ENCODE measurements at places on chromosomes 7 and 10.

GRCh38 chr7:73716318-73716890 is 3.1 kb downstream of the STX1A start:
- DNase-seq: no peak

DNA sequence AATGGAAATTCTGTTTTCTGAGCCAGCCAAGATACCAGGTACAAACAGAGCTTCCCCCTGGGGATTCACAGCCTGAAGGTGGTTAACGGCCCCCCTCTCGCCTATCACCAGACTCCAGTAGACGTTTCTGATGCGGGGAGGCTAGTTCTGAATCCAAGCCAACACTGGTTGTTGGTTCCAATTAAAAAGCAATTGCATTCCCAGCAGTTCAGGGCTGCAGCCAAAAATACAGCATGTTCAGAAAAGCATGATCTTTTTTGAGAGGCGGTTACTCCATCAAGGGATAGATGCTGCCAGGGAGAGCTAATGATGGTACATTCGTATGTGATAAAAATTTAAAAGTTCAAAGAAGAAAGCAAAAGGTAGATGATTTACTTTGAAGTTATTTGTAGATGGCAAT is 481.0 kb downstream of the GALNT17 start:
- DNase-seq: no peak

DNA sequence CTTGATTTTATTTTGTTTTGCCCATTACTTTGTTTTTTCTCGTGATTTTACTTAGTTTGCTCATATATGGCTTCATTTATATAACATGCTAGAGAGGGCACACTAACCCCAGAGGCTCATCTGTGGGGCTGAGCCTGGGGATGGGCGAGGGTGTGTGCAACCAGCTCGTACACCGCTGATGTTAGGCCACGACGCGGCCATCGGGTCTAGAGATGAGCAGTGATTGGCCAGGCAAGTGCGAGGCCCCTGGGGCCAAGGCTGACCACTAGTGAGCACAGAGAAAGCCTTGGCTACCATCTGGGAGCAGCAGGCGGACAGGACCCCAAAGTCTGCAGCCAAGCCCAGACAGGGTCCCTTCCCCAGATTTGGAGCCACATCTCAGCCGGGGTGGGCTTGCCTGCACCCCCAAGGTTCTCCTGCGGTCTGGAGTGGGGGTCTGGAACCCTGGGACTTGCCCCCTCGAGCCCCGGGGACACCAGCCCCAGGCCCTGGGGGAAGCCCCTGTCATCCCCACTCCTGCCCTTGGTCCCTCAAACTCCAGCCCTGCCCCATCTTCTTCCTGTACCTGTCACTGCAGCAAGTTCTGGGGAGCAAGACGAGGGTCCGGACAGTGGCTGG is 3.7 kb downstream of the FUOM start:
- DNase-seq: no peak

DNA sequence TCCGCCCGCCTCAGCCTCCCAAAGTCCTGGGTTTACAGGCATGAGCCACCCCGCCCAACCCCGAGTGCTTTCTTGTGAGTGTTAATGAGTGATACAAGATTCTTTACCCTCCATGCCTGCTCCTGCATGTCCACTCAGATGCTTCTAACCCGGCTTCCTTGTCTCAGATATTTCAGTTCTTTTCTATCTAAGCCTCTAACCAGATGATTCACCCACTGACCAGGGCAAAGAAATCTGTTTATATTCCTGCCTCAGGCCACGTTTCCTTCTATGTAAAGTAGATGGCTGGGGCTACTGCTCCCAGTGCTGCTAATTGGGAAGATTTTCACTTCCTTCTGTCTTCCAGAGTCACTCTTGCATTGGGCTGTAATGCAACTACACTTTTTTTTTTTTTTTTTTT is 395.1 kb upstream of the ANKRD30A start:
- DNase-seq: no peak

DNA sequence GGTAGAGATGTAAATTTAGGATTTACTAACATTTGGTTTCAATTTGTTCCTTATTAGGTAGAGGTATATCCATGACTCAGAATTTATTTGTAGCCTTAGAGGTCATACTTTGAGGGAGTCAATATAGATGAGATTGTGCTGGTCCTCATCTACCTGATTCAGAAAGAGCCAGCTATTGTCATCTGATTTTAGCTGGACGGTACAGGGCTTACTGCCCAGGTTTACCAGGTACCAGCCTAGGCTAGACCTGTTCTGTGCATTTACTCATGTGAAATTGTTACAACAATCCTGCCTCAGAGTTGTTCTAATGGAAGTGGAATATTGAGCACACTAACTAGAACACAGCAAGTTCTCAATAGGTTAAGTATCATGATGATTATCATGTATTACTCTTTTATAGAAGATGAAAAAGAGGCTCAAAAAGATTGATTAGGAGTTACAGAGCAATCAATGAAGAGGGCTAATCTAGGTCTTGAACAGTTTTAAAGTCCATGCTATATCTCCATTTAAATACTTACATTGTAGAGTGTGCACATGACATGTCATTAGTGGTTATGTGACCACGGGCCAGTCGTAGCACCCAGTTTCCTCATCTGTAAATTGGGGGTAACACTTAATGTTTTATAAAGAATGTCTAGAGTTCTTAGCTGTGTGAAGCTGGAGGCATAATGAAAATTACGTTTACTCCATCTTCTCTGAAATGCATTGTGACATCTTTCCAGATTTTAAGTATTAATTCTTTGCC is 42.1 kb downstream of the TRIM24 start:
- no peak for DNase-seq

DNA sequence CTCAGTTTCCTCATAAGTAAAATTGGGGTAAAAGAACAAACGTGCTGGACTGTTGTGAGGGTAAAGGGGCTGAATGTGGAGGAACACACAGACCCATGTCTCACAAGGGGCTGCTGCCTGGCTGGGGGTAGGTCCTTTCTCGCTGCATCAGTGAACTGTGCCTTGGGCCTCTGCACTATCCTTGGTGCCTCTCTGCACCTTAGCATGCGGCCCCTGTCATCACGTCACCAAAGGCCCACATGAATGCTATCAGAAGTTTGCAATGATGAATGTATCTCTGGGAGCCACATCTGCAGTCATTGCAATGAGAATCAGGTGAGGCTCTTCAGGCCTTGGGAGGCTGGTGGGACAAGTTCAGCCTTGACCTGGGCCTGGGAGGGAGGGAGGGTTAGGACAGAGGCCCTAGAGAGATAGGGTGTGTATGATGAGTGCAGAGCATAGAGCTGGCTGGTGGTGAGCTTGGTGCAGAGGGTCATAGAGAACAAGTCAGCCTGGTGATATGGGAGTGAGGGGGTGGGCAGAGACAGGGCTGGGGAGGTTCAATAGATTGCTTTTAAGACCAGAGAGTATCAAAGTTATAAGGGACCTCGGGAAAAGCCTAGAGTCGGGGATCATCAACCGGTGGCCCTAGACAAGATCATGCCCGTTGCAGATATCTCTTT is 308.4 kb downstream of the RPS24 start:
- no peak for DNase-seq

DNA sequence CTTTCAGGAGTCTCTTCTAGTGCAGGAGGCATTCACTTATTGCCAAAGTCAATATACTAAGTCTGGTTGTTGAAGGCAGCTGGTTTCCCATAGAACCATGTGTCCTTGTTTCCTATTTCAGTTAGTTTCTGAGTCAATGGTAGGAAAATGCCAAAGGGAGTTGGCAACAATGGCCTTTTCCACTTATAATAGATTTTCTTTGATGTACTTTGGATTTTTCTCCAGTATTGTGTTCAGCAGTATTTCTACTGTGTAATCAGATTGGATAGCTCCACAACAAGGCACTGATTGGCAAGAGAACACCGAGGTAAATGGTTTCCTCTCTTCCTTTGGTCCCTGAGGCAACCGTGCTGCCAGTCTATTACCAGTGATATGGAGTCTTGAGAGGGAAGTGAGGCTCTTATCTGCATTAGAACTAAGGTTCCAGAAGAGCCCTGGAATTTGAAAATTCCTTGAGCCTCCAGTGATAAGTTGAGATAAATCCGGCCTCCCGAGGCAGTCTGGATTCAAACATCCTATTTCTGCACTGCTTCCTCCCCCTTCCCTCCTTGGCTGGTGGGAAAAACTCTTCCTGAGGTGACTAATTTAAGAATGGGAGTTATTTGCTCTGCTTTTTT is 7.9 kb upstream of the SEPTIN7 start:
- DNase-seq: no peak

DNA sequence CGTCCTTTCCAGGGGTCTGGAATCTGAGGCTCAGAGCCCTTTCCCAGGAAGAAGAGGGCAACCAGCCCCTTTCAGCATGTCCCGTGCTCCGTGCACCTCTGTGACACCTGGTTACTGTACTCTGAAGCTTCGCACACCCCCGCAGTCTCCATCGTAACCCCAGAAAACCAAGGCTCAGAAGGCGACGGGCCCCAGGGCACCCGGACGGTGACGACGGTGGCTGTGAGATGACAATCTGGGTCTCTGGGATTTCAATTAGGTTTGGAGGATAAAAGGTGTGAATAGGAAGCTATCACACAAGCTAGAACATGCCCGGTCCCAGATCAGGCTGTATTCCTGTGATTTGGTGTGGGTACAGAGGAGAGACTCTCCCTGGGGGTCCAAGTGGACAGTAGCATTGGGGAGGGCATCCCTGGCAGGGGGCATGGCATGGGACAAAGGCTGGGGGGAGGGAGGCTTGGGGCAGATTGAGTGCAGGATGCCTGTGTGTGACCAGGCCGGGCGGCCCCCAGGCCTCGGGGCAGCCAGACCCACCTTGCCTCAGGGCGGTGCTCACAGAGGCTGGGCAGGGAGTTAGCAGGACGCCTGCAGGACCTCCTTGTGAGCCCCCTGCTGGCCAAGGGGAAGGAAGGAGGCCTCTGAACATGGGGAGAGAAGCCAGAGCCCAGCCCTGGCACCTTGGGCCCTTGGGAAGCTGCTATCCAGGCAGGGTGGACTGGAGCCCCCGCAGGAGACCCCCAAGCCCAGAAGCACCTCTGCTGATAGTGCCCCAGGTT is 23.4 kb upstream of the PSMG3 start:
- DNase-seq: no peak

DNA sequence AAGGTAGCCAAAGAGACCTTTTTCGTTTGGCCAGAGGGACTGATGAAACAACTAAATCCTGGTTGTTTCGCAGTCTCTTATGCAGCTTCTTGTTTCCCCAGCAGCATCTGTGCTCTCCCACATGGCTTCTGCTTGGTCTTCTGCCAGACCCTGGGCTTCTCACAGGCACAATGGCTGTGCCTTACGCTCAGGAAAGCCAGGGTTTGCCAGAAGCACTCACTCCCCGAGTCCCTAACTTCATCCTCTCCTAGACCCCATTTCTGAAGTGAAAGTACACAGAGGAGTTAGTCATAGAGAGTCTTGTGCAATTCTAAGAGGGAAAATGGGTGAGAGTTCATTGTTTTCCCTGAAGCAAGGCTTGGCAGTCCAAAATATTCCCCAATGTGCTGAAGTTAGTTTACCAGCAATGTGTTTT is 121.7 kb downstream of the EVX1 start:
- DNase-seq: no peak

GRCh38 chr10:23037561-23037960 is 57.8 kb upstream of the MSRB2 start:
- no peak for DNase-seq

DNA sequence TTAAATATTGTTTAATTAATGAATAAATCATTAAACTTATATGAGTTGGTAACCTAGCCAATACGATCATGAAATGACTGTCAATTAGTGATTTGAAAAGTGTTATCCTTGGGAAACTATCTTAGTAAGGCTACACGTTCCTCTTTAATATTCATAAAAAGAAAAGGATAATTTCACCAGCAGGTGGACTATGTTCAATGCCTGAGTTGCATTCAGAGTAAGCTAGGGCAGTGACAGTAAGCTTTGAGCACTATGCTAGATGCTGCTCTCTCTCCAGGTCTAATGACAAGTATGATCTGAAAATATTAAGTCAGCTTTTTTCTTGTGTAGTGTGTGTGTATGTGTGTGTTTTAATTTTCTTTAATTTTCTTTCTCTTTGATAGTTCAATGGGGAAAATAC is 486.3 kb upstream of the PCDH15 start:
- no peak for DNase-seq

GRCh38 chr10:19638182-19638895 is 177.9 kb upstream of the PLXDC2 start:
- no peak for DNase-seq

DNA sequence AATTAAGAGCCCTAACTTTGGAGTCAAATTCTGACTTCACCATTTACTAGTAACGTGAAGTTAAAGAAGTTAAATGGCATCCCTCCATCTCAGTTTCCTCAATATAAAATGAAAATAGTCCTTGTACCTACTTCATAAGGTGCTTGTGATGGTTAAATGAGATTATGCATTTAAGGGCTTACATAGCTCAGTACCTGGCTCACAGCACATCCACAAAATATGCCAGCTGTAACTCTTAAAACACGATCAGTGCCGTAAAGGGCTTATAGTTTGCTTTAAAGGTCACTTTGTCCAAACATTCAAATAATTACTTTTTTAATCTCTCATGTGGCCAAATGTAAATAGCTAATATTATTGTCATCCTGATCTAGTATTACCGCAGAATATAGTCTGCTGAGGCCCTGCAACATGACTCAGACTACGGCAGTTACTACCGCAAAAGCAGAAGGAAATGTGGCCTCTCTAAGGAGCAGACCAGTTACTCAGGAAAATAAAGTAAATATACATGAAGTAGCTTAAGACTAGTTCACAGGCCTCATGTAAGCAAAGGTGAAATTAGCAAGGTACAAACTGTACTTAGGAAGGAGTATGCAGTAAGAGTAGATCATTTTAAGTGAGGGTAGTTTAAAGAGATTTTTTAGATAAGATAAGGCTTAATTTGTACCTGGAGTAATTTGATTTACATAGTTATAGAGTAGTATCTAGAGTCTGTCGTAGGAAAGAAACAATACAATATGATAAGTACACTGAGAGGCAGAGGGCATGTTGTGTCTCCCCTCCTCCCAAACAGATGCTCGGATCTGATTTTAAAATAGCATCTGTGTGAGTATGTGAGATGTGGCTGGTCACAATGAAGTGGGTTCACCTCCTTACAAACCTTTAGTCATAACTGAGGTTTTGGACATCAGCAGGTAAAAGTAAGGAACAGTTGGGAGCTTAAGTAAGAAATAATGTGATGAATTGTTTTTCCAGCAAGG is 13.1 kb downstream of the CASP2 start:
- no peak for DNase-seq

DNA sequence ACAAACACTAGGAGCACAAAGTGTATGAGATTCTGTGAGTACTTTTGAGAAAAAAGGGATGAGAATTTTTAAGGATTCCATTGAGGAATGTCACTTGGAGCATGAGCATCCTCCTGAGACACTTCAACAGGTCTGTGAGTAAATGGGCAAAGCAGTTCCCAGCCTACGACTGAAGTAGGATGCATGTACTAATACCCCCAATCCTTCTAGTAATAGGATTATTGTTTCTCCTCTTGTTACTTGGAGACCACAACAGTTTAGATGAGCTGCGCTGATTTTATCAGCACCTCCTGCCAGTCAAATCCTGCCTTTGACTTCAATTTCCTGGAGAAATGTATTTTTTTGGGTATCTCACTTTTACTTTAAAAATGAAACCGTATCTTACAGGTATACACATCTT is 820 bp downstream of the BBS9 start:
- DNase-seq: peak; percentile 28

- no peak for DNase-seq
Observed at GRCh38 chr10:86876748-86877147, 80.7 kb downstream of the MMRN2 start.

GRCh38 chr10:5983774-5984173 is 6.4 kb upstream of the IL15RA start:
- DNase-seq: no peak

- no peak for DNase-seq
Observed at GRCh38 chr10:78785991-78786390, 282.8 kb upstream of the ZMIZ1 start.

- no peak for DNase-seq
Observed at GRCh38 chr10:47044741-47045140, 133.5 kb downstream of the PTPN20 start.

- no peak for DNase-seq
Observed at GRCh38 chr10:110358869-110359629, 54.3 kb upstream of the SMNDC1 start.

Data from D721Med (cell line).